ENCODE measurements at places on chromosomes 16 and 17.

GRCh38 chr17:44108440-44109311 lies 14.8 kb downstream of the HDAC5 start:
- peak; percentile 50 for DNase-seq

GRCh38 chr16:26012376-26012775 lies 320.6 kb downstream of the HS3ST4 start:
- no peak for DNase-seq

DNA sequence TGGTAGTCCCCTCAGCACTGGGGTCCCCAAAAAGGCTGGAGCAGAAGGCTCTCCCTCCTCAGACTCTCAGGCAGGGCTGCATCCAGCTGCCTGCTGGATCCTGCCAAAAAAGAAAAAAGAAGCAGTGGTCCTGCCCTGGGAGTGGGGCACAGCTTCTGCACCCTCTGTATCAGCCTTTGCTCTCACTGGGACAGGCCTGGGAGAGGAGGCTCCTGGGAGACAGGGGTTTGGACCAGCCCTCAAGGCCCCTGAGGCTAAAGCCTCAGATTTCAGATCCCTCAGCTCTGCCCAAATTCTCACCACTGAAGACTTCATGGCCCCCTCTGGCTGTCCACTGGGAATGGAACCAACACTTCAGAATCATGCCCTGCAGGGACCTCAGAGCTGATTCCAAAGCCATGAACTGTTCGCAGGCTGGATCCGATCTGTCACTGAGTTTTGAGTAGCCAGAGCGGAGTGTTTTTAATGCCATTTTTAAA lies 96.9 kb downstream of the C16orf78 start:
- DNase-seq, result no peak

DNA sequence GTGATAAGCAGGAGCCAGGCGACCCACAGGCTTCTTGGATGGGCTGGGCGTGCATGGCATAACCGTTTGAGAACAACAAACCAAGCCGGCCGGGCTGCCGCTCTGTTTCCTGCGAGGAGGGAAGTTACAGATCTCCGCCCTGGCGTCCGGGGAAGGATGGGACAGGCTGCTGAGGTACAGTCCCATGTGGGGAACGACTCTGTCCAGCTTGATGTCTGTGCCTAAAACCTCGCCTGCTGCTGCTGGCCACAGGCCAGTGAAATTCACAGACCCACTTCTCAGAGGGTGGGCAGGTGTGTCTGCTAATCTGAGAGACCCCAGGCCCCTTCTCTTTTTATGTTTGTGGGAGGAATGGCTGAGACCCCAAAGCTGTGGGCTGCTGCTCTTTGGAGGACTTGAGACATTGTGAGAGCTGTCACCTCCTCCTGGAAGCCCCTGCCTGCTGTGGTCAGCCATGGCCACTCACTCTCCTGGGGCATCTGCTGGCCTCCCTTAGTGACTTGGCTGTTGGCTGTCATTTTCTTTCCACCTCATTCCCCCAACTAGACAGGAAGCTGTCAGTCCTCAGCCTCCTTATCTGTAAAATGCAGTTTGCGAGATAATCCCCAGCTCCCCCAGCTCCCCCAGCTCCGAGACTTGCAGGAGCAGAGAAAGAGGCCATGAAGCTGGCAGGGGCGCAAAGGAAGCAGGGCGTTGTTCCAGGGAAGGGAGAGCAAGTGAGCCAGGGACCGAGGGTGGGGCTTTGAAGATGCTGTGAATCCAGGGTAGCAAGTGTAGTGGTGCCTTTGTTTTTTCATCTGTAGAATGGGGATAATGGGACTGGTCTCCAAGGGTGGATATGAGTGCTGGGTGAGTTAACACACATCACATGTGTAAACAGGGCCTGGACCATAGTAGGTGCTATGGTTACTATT lies 51.0 kb downstream of the CMIP start:
- DNase-seq, result no peak

- no peak for DNase-seq
Measured at GRCh38 chr16:68487203-68487514, 38.9 kb upstream of the SMPD3 start.

- DNase-seq, result no peak
Measured at GRCh38 chr16:15517743-15518377, 83.5 kb downstream of the BMERB1 start.

DNA sequence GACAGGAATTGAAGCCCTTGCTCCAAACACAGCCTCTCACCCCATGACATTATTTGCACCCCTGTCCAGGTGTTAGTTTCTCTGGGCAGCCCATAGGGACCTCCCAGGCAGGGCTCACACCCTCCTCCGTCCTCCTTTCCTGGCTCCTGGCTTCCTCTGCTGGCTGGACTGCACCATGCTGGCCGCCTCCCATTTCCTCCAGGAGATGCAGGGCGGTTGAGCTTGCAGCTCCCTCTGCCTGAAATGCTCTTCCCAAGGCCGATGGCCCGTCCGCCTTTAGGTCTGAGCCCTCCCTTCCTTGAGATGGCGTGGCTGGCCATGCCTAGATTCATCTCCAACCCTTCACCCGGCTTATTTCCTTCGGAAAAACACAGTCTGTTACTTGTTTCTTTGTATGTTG lies 334.8 kb downstream of the SNX29 start:
- DNase-seq, result no peak

DNA sequence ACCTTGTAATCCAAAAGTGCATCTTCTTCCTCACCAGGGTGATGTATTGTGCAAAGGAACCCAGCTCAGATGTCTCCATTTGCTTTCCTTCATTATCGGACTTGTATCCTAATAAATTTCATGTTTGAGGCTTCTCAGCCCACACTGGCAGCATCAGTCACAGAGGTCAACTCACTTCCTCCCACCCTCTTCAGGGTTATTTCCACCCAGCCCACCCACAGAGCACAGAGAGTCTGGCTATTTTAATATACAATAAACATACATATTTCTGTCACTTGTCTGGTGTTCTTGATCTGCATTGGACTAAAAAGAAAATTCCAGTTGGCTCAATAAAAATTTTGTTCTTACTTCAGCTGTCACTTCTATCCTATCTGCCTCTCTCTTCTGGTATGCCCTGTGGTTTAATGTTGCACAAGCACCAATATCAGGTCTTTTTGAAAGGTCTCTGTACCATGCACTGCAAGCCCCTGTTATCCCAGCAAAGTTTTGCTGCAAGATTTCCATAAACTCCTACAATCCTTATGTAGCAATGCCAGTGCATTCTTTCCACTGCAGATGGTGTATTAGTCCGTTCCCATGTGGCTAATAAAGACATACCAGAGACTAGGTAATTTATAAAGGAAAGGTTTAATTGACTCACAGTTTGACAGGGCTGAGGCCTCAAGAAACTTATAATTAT lies 201.8 kb downstream of the CDH11 start:
- no peak for DNase-seq

DNA sequence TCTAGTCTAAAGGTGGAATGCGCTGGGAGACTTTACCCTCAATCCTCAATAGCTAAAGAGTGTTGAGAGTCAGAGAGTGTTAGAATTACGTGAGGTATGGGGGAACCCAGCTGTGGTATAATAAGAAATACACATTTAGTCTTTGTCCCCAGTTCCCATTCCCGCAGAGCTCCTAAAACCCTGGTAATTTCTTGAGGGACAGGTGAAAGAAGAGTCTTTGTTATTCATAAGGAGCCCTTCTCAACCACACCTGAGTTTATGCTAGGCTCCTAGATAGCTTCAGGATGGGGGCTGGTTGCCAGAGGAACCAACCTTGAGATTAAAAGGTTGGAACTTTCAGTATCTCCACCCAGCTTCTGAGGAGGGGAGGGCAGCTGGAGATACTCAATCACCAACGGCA lies 5.8 kb downstream of the ZNF18 start:
- no peak for DNase-seq

DNA sequence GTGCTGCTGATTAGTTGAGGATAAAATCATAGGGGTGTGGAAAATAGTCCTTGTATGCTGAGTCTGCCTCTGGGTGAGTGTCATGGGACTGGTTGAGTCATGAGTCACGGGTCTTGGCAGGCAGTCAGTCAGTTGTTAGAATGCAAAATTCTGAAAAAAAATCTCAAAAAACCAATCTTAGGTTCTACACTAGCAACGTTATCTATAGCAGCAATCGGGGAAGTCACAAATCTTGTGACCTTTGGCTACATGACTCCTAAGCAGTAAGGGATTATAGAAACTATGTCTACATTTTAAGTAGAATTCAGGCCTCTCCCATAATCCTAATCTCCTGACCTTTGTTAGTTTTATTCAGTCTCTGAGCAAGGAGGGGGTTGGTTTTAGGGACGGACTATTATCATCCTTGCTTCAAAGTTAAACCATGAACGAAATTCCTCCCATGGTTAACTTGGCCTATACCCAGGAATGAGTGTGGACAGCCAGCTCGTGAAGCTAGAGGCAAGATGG lies 18.0 kb upstream of the PMFBP1 start:
- no peak for DNase-seq

GRCh38 chr16:56357241-56357764 lies 68.0 kb downstream of the AMFR start:
- DNase-seq, result no peak

GRCh38 chr17:18963126-18964017 lies 11.4 kb downstream of the SLC5A10 start:
- no peak for DNase-seq

DNA sequence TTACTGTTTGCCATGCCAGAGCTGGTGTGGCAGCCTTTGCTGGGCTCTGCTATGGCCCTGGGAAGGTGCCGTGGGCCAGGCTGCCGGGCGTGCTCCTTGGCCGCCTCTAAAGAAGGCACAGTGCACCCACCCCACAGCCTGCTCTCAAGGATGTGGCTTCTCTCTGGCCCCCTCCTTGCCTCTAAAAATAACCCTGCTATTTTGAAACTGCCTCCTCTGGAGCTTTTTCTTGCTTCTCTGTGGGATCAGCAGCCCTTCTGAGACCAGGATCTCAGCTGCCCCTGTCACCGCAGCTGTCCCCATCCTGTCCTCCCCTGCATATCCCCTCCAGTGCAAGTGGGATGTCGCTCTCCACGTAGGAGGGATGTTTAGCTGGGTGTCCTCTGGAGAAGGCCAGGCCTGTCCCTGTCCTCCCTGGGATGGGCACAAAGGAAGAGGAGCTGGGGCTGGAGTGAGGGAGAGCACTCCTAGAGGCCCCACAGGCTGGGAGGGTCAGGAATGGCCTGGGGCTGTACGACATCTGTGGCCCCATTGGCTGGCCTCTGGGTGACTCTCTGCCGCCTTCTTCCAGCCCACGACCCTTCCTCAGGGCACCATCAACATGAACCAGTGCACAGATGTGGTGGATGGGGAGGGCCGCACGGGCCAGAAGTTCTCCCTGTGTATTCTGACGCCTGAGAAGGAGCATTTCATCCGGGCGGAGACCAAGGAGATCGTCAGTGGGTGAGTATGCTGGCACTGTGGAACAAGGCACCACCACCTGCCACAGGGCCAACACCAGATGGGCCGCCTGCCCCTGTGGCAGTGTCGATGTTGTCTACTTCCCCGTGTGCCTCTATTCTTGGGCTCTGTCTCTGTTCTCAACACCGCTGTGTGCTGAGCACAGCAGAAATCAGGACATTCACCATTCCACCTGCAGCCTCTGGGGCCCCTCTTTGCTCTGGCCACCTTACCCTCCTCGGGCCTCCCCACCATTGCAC lies 79.7 kb downstream of the PLD6 start:
- DNase-seq, result no peak

DNA sequence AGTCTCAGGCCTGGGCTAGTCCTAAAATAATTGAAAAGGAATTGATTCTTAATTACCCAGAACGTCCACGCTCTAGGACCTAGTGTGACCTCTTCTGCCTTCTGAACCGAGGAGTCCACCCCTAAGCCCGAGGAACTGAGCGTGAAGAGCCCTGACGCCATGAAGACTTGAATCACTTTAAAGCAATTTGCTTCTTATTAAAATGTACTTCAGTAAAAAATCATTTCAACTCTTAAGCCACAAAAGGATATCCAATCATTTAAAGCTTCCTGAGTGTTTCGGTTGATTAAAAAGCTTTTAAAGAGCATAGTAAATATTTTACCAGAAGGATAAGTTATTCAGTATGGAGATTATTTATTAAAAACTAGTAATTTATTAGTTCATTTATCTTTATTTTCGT lies 11.6 kb downstream of the HSBP1 start:
- DNase-seq, result no peak

- no peak for DNase-seq
Measured at GRCh38 chr17:1482680-1483079, 9.8 kb downstream of the MYO1C start.

- DNase-seq, result no peak
Measured at GRCh38 chr16:70512456-70512855, 10.9 kb downstream of the COG4 start.

- DNase-seq, result no peak
Measured at GRCh38 chr17:64164596-64165285, 34.8 kb upstream of the ERN1 start.

GRCh38 chr16:49638673-49639610 lies 217.0 kb downstream of the ZNF423 start:
- no peak for DNase-seq

- DNase-seq, result peak; percentile 6
Measured at GRCh38 chr17:79707931-79708891, 22.5 kb upstream of the ENPP7 start.

GRCh38 chr17:69916761-69917160 lies 158.3 kb upstream of the KCNJ16 start:
- no peak for DNase-seq

DNA sequence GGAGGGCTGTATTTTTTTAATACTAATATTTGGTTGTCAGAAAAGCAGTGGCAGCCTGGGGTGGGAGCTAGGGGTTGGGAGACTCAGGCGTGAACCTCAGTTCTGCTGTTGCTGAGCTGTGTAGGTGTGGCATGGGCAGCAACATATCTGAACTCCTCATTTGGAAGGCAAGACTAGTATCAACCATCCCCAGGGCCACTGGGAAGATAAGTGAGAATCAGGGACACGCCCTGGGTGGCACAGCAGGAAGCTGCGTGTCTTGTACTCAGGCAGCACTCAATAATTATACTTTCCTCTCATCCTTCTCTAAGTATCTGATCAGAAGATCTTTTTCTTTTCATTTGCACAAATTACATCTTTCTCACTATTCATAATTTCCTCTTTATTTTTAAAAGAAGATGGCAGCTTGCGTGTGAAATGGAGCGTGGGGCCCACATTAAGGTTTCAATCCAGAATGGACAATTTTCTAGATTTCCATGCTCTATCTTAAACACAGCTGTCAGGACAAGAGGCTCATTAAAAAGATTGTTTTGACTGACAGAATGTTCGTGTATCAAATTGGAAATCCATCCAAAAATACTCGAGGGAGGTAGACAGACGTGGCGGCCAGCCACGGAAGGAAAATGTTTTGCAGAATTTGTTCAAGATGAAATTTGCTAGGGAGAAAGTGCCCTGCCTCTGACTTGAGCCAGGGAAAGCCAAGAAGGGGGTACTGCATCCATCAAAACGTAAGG lies 121.1 kb downstream of the CPPED1 start:
- DNase-seq, result no peak

DNA sequence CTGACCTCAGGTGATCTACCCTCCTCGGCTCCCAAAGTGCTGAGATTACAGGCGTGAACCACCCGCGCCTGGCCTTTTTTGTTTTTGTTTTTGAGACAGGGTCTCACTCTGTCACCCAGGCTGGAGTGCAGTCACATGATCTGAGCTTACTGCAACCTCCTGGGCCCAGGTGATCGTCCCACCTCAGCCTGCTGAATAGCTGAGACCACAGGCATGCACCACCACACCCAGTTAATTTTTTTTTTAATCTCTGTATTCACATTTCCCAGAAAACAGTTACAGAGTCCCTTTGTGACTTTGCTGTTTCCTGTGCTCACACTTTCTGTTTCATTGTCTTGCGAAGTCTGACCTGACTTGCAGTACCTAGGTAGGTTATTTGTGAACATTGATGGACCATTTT lies 2.7 kb downstream of the CLUAP1 start:
- DNase-seq, result no peak

GRCh38 chr16:47627721-47628120 lies 166.6 kb downstream of the PHKB start:
- DNase-seq, result no peak

- no peak for DNase-seq
Measured at GRCh38 chr16:12439399-12440227, 364.1 kb downstream of the CPPED1 start.

- no peak for DNase-seq
Measured at GRCh38 chr17:28290703-28291102, 28.3 kb upstream of the TMEM97 start.

All from anterior cingulate cortex (tissue), 58 donors.